Transverse colon (tissue), 4 donors: ENCODE measurements at places on chromosomes 2 and 18.

GRCh38 chr2:231820786-231821303 is 34.6 kb downstream of the COPS7B start:
- no peaks in the 10 kb centered on the region for H3K27me3 ChIP-seq
- H3K4me1 ChIP-seq, result no peaks in the 10 kb centered on the region
- no peak overlapping the region for H3K4me3 ChIP-seq
- H3K36me3 ChIP-seq, result no peaks in the 10 kb centered on the region

GRCh38 chr2:98899041-98899702 is 36.9 kb downstream of the CRACDL start:
- no peaks in the 10 kb centered on the region for H3K36me3 ChIP-seq

GRCh38 chr2:34936089-34936488 is 1337.0 kb upstream of the FAM98A start:
- no peaks in the 10 kb centered on the region for H3K4me1 ChIP-seq
- DNase-seq, result no peak
- no peak overlapping the region for H3K4me3 ChIP-seq
- no peaks in the 10 kb centered on the region for H3K36me3 ChIP-seq

- peaks cover 4% of the 10 kb centered on the region for H3K36me3 ChIP-seq
- peak overlapping the region; percentile 90 for H3K27ac ChIP-seq
- H3K4me1 ChIP-seq, result peaks cover 32% of the 10 kb centered on the region
- H3K27me3 ChIP-seq, result peaks cover 25% of the 10 kb centered on the region
Measured at GRCh38 chr2:111122631-111123421, 2.1 kb downstream of the BCL2L11 start.

DNA sequence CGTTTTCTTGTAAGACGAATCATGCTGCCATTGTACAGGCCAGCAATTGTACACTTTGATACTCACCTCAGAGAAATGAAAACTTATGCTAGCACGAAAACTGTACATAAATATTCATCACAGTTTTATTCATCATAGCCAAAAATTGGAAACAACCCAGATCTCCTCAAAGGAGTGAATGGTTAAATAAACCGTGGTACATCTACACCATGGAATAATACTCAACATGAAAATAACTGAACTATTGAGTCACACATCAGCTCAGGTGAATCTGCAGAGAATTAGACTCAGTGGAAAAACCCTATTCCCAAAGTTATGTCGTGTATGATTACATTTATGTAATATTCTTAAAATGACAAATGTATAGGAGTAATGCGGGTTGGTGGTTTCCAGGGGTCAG is 251.0 kb upstream of the HDAC4 start:
- no peaks in the 10 kb centered on the region for H3K36me3 ChIP-seq
- no peak for DNase-seq
- H3K27ac ChIP-seq, result no peak overlapping the region
- H3K4me3 ChIP-seq, result no peak overlapping the region
- H3K4me1 ChIP-seq, result no peaks in the 10 kb centered on the region

GRCh38 chr18:63111671-63112402 is 207.7 kb downstream of the BCL2 start:
- no peaks in the 10 kb centered on the region for H3K4me1 ChIP-seq
- no peaks in the 10 kb centered on the region for H3K27me3 ChIP-seq
- DNase-seq, result no peak
- H3K4me3 ChIP-seq, result no peak overlapping the region
- no peaks in the 10 kb centered on the region for H3K36me3 ChIP-seq

DNA sequence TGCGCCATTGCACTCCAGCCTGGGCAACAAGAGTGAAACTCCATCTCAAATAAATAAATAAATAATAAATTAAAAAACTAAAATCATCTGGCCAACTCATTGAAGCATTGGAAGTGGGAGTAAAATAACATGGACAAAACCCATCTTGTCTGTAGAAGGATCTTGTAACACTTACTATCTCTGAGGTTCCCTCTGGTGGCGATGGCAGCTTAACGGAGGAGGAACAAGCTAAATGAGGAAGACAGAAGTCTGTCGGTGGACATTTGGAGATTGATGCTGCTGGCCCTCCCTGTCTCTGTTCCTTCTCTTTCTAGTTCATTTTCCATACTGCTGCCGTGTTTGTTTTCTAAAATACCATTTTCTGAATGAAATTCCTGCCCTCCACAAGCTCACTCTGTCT is 43.4 kb downstream of the ZCCHC2 start:
- H3K4me3 ChIP-seq, result no peak overlapping the region
- no peaks in the 10 kb centered on the region for H3K4me1 ChIP-seq
- DNase-seq, result peak; percentile 32
- H3K27me3 ChIP-seq, result no peaks in the 10 kb centered on the region
- H3K36me3 ChIP-seq, result no peaks in the 10 kb centered on the region

DNA sequence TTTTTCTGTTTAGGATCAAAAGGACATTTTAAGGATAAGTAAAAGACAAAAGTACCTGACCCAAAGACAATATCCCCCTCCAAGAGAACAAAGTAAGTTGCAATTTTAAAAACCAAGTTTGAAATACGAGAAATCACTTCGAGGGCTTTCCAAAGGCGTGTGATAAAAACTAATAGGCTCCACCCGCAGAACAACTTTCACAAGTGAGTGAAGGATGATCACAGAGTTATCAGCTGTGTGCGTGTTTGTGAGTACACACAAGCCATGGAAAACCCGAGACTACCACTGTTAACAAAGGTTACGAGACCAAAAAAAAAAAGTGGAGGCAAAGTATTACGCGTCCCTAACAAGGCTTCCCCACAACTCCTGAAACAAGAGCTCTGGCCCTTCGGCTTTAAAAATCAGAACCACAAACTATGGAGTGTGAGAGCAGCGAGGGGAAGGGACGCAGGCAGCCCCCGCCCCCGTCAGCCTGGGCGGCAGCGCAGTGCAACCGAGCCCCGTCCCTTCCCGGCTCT is 719 bp downstream of the SMAD2 start:
- no peak for DNase-seq
- no peaks in the 10 kb centered on the region for H3K27me3 ChIP-seq
- H3K4me3 ChIP-seq, result peak overlapping the region; percentile 81

DNA sequence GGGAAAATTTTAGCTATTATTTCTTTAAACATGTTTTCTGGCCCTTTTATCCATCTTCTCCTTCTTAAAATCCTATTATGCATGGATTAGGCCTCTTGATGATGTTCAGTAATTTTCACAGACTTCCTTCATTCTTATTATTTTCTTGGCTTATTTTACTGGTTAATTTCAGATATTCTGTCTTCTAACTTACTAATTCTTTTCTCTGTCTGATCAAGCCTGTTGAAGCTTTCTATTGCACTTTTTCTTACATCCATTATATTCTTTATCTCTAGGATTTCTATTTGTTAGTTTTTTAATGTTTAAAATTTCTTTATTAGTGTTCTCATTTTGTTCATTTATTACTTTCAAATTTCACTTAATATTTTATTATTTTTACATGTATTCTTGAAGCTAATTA is 105.3 kb upstream of the GALNT13 start:
- DNase-seq, result no peak
- H3K4me1 ChIP-seq, result no peaks in the 10 kb centered on the region
- no peaks in the 10 kb centered on the region for H3K27me3 ChIP-seq
- no peaks in the 10 kb centered on the region for H3K36me3 ChIP-seq
- no peak overlapping the region for H3K27ac ChIP-seq

GRCh38 chr18:57542812-57543427 is 43.6 kb downstream of the FECH start:
- no peak for DNase-seq
- H3K4me3 ChIP-seq, result no peak overlapping the region
- no peaks in the 10 kb centered on the region for H3K27me3 ChIP-seq
- no peaks in the 10 kb centered on the region for H3K4me1 ChIP-seq
- H3K36me3 ChIP-seq, result no peaks in the 10 kb centered on the region

- no peak overlapping the region for H3K4me3 ChIP-seq
- peak overlapping the region; percentile 15 for H3K27ac ChIP-seq
- H3K27me3 ChIP-seq, result no peaks in the 10 kb centered on the region
Measured at GRCh38 chr2:112688086-112688880, 32.5 kb upstream of the NT5DC4 start.
